ENCODE measurements at places on chromosomes 2 and 18.

DNA sequence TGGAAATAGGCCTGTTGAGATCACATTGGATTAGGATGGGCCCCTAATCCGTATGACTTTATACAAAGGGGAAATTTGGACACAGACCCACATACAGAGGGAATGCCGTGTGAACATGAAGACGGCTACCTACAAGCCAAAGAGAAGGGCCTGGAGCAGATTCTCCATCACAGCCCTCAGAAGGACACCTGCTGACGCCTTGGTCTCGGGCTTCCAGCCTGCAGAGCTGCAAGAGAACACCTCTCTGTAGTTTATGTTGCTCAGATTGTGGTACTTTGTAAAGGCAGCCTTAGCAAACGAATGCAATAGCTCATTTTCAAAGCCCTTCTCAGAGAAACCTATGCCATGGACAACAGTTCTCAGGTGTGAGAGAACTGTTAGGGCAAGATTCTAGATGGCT, 86.1 kb downstream of the LONRF2 start:
- no peak for DNase-seq

GRCh38 chr2:234632527-234633391, 135.9 kb upstream of the ARL4C start:
- no peak for DNase-seq

DNA sequence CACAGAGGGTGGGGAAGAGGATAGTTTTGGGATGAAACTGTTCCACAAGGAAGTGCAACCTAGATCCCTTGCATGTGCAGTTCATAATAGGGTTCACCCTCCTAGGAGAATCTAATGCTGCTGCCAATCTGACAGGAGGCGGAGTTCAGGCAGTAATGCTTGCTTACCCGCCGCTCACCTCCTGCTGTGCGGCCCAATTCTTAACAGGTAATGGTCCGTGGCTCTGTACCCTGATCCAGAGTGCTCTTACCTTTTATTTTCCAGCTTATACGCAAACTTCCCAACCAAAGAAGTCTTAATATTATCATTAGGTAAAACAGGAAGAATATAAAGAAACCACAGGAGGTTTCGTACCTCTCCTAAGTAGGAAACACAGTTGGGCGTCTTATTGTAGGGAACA, 82.7 kb upstream of the CD302 start:
- DNase-seq: no peak

GRCh38 chr2:195647302-195647701, 9.7 kb upstream of the SLC39A10 start:
- DNase-seq: no peak

- DNase-seq: no peak
Measured at GRCh38 chr18:33560686-33561370, 17.2 kb upstream of the ASXL3 start.

- no peak for DNase-seq
Measured at GRCh38 chr18:67654101-67654500, 137.6 kb upstream of the DSEL start.

DNA sequence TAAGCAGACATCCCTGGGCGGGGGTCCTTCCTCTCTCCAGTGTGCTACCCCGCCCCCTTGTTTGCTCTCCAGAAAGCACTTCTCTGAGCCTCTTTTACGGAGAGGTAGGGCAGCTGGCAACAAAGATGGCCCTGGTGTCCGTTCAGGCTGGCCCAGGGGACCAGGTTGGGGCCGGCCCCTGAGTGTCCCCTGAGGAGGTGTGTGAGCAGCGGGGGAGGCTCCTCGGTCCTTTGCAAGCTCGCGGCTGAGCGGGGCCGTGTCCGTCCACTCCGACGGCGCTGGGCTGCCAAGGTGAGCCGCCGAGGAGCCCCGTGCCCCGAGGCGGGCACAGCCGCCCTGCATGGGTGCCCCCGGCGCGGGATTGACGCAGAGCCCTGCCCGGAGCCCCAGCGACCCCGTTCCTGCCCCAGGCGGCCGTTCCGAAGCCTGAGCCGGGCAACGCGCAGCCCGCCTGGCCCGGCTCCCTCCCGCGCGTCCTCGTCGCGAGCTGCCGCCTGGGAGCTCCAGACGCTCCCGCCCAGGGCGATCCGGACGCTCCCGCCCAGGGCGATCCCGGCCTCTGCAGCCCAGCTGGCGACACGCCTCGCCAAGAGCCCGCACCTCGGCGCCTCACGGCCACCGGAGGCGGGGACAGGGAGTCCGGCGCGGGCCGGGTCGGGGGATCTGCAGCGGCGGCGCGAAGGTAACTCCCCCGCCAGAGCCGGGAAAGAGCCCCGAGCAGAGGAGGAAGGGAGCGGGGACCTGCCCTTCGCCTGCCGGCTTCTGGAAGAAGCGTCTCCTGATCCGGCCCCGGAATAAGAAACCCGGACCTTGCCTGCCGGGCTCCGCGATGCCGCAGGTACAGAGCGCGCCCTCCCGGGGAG, at the start of gene PROKR1:
Gene PROKR1, plus strand, starts transcription at position 569 of the 863 bp plus-strand sequence. CDS start 2,243 bp downstream, outside the sequence.
- no peak for DNase-seq

GRCh38 chr18:31610286-31611205, 18.9 kb downstream of the TTR start:
- peak; percentile 89 for DNase-seq

DNA sequence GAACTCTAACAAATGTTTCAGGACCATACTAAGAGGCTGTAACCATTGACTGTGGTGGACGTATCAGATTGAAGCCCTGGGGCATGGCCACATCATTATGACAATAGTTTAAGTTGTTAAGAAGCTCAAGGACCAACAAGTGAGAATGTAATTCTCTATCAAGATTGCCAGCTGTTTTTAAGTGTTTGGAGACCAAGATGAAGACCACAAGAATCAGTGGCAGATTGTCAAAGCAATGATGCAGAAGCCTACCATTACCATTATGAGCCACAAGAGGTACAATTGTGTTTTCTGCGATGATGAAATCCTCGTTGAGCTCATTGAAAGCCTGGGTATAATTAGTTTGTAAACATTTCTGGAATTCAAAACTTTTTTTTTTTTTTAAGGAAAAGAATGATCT, 261.1 kb upstream of the ZEB2 start:
- DNase-seq: no peak

DNA sequence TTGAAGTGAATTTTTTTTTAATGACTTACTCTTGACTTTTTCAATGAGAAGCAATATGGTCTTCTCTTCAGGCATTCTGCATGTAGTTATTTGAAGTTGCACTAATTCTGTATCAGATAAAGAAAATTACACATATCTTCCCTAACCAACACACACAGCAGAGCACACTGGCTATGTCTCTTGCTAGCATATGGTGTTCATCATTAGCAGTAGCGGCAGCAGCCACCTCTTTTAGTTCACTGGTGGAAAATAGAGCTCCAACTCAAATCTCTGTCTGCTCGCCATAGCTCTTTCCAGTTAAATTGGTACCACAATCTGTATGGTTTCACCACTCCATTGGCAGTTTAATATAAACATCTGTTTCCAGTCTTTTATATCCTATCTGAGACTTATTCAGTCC, 278.1 kb upstream of the ZEB2 start:
- DNase-seq: no peak

DNA sequence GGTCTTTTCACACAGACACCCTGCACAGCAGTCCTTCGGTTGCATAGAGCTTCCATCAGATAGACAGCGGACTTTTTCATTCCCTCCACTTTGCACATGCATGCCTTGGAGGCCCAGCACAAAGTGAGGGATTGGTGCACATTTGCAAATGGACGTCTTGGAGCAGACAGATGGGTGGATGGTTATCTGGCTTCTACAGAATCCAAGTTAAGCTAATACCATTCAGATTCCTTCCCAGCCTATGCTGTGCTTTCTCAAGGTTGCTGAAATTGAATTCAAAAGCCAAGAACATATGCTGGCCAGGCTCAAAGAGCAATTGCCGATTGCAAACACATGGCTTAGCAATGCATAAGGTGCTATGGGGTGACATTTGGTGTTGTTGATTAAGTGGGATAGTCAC, 186.4 kb downstream of the VAPA start:
- no peak for DNase-seq

- no peak for DNase-seq
Measured at GRCh38 chr2:98908931-98909316, 27.1 kb downstream of the CRACDL start.

DNA sequence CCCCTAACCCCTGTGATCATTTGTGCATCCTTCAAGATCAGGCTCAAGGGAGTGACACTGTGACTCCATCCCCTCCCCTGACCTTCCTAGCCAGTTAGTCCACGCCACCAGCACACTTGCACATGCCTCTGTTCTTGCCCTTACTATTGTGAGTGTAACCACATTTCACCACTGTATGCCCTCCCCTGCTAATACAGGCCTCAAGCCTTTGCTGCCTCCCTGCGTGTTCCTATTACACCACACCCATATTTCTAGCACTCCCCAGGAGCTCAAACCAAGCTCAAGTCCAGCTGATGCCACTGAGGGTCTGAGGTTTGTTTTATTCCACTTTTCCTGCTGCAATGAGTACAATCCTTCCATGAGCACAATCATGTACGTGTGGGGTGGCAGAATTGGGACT, 288.9 kb upstream of the FBXO11 start:
- no peak for DNase-seq

Measured in cerebellar nuclear complex (tissue), 1 donor.